ENCODE measurements at places on chromosomes 2 and 18.

DNA sequence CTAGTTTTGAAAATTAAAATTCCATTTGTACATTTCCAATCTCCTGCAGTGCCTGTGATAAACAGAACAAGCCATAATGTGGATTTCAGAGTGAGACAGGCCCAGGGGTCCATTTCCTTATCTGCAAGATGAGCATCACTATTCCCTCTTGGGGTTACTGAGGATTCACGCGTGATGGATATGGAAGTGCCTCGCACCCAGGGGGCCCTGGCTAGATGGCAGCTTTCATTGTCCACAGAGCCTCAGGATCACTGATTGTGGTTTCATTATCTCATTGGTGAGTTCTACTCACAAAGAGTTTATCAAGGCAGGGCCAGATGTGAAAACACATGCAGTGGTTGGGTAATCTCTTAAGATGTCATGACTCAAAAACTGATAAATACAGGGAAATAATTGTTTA, 11.6 kb downstream of the CNGA3 start:
- DNase-seq: no peak

DNA sequence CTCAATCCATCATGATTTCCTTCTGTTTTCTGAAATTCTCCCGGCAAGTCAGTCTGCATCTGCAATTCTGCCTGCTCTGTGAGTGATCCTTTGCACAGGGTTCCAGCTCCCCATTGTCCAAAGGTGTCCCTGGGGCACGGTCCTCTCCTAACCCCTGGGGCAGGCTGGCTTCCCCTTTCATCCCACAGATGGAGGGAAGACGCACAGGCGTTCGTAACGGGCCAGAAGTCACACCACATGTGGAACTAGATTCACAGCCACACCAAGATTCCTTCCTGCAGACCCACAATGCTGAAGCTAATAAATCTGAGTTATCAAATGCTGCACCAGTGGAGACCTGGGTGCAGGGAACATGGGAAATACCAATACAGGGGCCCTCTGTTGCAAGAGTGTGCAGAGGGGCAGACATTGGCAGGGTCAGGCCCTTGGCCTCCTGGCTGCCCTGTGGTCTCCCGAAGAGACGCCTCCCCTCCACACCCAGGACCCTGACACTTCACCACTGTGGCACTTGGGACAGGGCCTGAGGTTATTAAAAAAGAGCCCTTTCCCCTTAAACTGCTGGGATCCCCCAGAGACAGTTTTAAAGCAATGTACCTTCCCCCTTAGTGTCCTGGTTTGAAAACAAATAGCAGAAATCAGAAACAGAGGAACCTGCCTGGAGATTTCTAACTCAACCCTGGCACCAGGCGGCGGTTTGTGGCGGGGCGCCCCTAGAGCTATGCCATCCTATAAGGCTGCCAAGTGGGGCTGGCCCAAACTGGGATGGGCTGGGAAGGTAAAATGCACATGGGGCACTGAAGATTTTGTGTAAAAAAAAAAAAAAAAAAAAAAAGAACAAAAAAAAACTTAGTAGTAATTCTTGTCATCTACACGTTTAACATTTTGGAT, 15.4 kb downstream of the ZNF516 start:
- DNase-seq: no peak

- no peak for DNase-seq
These were observed 39.4 kb upstream of the PKDCC start for GRCh38 chr2:42008241-42008921.

DNA sequence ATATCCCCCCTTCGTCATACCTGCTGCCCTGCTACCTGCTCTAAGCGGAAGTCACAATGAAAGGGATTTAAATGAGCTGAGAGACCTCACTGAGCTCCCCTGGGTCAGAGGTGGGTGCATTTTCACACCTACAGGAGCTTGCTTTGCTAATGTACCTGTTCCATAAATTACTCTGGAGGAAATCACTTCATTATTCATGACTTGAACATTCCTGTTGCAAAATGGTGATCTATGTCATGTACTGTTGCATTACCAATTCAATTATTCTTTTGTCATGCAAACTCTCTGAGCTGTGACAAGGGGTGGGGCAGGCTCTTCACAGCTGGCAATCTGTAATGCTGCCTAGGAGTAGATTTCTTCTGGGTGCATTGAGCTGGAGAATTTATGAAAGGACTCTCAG, 761.3 kb downstream of the TSN start:
- no peak for DNase-seq

DNA sequence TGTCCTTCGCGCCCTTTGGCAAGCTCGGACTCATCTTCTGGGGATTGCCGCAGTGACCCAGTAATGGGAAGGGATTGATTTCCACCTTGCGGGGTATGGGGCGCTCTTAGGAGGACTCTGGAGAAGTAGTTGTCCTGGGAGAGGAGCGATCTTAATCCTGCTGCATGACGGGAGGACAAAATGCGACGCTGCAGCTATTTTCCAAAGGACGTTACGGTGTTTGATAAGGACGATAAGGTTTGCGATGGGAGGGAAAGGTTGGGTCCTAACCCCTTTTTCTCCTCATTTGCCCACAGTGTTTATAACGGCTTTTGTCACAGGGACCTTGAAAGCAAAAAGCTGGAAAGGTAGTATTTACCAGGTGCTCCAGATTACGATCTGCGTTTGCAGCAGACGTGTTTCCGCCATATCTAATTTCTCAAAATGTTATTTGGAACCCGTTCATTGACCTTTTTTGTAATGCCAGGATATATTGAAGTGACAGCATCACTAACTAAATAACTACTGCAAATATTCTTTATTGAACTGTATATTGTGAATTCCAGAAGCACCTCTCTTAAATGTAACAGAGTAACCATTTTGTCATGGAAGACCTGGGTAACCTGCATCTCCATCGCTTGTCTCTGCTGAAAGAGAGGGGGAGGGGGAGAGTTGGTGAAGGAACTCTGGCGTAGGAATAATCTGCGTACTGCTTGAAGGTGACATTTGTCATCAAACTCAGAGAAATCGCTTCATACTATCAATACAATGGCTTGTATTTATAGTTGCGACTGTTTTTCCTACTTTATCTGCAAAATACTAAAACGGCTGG, 590 bp downstream of the MDH1 start:
- no peak for DNase-seq

DNA sequence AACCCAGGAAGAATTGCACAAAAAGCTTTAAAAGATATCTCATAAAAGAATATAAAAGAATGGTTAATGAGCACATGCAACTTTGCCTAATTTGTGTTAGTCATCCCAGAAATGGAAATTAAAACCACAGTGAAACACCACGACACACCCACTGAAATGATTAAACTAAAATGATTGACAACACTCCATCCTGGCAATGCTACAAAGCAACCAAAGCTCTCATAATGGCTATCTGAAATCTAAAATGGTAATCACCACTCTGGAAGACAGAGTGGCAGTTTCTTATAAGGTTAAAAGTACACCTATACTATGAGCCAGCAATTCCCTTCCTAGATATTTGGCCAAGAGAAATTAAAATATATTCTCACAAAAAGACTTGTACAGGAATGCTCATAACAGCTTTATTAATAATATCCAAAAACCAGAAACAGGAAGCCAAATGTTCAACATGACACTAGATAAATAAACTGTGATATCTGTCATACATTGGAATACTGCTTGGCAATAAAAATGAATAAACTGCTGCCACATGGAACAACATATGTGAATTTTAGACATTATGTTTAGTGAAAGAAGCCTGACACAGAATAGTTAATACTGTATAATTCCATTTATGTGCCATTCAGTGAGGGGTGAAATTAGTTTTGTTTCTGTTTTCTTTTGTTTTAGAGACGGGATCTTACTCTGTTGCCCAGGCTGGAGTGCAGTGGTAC, 105.3 kb upstream of the BCL2L11 start:
- DNase-seq: no peak

DNA sequence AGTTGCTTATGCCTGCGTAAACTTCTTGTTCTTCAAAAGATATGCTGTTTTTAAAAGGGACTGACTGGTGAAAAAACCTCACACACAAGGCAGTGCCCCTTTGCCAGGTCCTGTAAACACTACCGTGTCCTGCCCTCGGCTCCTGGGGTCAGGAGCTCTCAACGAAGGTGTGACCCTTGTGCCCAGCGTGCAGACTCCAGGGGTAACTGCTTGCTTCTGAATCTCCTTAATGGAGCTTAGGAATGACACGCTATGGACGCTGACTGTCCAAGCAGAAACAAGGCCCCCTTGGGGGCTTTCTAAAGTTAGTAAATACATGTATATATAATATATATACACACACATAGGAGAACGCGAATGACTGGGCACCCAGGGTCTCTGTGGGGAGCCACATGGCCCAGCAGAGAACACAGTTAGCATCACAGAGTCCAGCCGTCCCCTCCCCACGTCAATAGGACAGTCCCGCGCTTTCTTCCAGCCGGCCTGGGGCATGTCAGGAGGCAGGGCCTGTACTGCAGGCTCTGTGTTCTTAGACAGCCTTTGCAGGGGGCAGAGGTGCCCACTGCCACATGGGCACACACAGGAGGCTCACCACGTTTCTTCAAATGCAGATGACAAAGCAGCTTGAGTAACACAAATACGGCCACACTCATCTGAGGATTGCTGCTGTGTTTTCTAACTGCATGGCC, 96.1 kb downstream of the HDAC4 start:
- DNase-seq: no peak

DNA sequence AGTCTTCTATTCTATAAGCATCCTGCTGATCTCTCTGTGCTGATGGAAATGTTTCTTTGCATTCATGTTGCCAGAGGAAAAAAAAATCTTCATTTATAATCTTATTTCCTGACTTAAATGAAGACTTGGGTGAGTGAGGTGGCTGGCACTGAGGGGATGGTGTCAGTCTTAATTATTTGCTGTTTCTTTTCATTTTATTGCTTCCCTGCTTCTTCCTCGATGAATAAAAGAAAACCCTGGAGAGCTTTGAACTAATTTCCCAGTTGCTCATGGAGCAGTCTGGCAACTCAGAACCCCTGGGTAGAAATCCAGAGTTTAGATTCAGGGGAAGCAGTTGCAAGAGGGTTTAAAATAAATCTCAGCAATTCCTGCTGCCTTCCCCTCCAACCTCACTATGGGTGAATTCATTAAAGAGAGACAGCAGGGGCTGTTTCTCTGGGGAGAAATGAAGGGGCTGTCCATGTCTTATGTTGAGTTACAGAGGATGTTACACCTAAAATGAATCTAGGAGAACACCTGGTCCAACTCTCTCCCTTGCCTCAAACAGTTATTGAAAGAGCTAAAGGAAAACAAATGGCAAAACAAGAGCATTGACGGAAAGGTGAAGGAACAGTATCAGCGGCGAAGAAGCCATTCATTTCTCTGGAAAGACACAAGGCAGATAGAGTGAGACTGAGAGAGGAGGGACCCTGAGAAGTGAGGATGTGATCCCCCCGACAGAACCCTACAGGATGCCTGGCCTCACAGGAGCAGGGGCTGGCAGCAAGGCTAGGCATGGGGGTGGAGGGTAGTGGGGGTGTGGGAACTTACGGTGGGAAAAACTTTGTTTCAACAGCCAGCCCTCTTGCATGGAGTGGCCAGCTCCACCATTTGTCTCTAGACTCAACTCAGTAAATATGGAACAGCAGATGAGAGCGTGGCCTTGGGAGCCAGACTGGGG, 41.0 kb downstream of the SP110 start:
- no peak for DNase-seq

DNA sequence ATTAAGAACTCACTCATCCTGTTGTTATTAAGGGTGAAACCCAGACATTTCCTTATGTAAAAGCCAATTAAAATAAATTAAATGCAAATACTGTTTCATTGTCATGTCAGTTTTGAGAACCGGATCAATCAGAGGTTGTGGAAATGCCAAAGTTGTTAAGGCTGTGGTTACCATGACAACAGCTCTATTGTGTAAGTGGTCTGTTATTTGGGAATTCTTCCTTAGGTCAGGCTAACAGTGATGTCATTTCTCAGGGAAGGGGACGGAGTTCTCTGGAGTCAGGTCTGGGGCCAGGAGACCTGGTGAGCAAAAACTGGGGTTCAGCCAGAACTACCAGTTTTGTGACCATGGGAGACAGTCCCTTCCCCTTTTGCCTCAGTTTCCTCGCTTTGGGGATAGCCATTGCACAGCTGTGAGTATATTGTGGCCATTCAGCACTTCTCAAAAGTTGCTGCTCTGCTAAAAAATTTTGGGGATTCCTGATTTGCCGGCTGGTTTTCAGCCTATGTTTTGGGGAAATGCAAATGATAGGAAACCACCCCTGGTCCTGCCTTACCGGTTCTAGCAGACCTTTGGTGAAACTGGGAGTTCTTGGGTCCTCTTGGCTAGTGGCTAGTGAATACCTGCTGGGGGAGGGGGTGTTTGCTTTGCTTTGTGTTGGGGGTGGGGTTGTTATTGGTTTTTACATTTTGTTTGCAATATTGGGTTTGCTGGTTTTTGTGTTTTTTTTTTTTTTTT, 21.6 kb downstream of the HPCAL1 start:
- DNase-seq: no peak

DNA sequence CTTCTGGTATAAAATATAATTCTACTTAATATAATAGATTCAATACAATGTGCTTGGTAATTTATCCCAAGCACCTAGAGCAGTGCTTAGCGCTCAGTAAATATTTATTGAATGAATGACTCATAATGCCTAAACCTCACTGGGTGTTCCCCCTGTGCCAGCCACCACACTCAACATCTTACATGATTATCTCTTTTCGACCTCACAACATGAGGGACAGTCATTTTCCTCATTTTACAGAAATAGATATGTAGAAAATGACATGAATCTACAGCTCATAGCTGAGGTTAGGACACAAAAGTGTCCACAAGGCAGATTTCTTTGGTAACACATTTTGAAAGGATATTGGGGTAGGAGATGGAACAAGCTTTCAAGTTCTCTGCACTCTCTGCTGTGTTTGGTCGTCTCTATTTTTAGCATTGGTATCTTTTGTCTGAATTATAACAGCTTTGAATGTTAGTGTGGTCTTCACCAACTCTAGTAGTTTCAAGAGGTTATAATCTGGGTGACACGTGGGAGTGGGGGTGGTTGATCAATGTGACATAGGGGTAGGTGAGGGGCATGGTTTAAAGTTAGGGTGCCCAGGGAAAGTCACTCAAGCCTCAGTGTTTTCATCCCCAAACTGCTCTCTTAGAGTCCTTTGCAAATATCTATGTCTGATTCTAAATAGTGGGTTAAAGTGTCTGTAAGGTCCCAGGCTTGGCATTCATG, 9.8 kb downstream of the MYOM1 start:
- no peak for DNase-seq

GRCh38 chr2:36413218-36413617, 57.6 kb downstream of the CRIM1 start:
- DNase-seq: no peak

GRCh38 chr2:98388601-98389250, 42.5 kb downstream of the CNGA3 start:
- no peak for DNase-seq

GRCh38 chr2:65919550-65920188, 487.3 kb upstream of the SPRED2 start:
- DNase-seq: no peak

GRCh38 chr2:85246348-85246747, 81.4 kb downstream of the TGOLN2 start:
- no peak for DNase-seq
